M059J (cell line): ENCODE measurements at places on chromosomes 11 and 22. TPM values are rescaled to one million over a fixed set of nuclear protein-coding genes. Genes with fewer than 3 reads are reported as not detected.

The CAVIN3 gene
- total RNA-seq, result 114 and 146 TPM in 2 replicates

The MYO18B gene
- not detected in 2 replicates for total RNA-seq

The MISFA gene
- total RNA-seq, result not detected in 2 replicates

The SLC43A1 gene
- 4.8 and 6.9 TPM in 2 replicates for total RNA-seq

The FOSL1 gene
- total RNA-seq, result 253 and 286 TPM in 2 replicates

The DNAJB7 gene
- not detected in 2 replicates for total RNA-seq

The CRELD2 gene
- total RNA-seq, result 70.9 and 83.7 TPM in 2 replicates
